ENCODE measurements at places on chromosomes 2 and 18. TPM values are rescaled to one million over a fixed set of nuclear protein-coding genes. Genes with fewer than 3 reads are reported as not detected.

The FANCL gene
- 28.2 TPM for total RNA-seq

DNA sequence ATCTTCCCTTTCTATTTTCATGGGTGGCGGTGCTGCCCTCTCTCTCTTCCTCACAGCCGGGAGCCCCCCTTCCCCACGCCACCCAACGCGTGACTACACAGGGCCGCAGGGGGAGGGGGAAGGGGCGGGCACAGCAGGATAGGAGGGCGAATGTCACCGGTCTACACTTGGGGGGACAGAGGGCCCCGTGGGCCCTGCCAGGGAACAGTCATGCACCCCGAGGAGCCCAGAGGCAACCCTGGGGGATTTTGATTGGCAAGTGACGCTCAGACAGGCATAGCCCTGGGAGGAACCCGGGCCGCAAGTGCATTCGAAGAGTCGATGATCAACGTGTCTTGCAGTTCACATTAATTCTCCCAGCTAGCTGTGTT lies 91.1 kb upstream of the ANKRD30BL start:
- DNase-seq = no peak

DNA sequence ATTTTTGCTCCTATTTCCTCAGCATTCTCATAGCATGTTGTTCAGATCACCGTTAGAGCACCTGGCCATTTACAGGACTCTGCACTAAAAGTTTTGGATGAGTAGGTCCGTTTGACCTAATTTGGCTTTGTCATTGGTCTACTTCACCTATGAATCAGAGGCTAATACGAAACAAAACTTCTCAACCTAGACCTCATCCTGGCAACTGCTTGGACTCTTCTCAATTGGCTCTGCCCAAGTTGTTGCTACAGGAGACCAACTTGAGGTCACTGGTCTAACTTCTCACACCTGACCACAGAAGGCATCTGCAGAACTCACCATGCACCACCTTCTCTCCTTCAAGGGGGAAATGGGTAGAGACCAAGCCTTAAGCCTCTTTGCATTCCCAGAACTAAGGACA lies 663.7 kb downstream of the PLCL1 start:
- no peak for DNase-seq

- no peak for DNase-seq
Observed at GRCh38 chr2:147646818-147647468, 197.9 kb upstream of the ACVR2A start.

The RAD51AP2 gene
- 0.20 TPM for total RNA-seq

GRCh38 chr18:36492604-36493329 lies 195.3 kb downstream of the FHOD3 start:
- no peak for DNase-seq

- DNase-seq = peak; percentile 8
Observed at GRCh38 chr18:53489266-53489665, 735.2 kb downstream of the MBD2 start.

The PDCD1 gene
- 0.10 TPM for total RNA-seq

- DNase-seq = no peak
Observed at GRCh38 chr2:173792166-173792565, 173.0 kb downstream of the SP3 start.

DNA sequence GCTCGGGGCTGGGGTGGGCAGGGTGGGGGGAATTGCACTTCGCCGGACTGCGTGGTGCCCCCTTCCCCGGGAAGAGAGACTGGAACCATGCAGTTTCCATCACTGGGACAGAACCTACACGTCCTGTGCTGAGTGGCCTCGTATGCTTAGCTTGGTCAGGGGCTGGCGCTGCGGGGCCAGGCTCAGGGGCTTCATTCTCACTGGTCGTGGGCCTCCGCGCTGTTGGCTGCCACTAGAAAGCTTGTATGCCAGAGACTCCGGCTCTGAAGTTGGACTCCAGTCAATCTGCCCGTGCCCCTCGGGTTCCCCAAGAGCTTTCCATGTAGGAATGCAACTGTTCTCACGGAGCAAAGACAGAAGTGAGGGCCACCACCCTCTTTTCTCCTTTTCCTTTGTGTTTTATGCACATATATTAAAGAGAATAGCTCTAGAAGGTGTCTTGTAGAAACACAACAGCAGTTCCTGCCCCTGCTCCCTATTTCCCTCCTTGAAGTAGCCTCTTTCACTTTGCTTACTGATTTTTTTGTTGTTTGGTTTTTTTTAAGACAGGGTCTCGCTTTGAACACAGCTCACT lies 64.0 kb upstream of the YWHAQ start:
- DNase-seq = no peak

The LRRC30 gene
- total RNA-seq = 0.69 TPM

GRCh38 chr2:172335736-172336135 lies 91.7 kb upstream of the ITGA6 start:
- DNase-seq = no peak

GRCh38 chr2:200353120-200353519 lies 46.6 kb downstream of the SPATS2L start:
- DNase-seq = peak; percentile 49

The CD8B2 gene
- 0.10 TPM for total RNA-seq

DNA sequence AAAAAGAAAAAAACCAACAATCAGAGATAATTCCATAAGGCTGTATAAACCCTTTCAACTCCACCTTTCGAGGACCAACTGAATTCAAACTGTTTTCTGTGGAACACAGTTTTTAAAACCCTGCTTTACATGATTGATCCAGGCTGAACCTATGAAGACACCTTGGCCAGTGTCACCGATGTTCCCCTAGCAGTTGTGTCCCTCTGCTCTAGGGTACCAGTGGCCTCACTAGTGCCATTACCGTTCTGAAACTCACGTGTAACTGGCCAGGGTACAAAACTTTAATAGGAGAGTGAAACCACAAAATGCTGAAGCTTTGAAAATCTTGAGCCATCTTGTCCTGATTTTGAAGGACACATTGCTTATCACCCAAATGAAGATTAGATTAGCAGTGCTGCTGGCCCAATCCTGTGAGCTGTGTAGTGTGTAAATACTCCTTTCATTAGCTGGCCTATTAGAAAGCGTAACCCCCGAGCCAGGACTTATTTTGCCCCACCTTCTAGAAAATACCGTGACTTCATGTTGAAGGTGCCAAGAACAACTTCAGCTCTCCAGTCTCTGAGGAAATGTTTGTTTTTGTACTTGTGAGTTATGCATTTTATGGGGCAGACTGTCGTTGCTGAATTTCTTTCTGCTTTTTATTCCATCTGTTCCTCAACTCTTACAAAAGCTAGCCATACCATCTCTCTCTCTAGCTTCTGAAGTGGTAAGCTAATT lies 147.8 kb upstream of the MAP3K20 start:
- peak; percentile 41 for DNase-seq

GRCh38 chr2:190717306-190717705 lies 68.4 kb downstream of the NAB1 start:
- no peak for DNase-seq

The GALNT5 gene
- total RNA-seq = 8.3 TPM

DNA sequence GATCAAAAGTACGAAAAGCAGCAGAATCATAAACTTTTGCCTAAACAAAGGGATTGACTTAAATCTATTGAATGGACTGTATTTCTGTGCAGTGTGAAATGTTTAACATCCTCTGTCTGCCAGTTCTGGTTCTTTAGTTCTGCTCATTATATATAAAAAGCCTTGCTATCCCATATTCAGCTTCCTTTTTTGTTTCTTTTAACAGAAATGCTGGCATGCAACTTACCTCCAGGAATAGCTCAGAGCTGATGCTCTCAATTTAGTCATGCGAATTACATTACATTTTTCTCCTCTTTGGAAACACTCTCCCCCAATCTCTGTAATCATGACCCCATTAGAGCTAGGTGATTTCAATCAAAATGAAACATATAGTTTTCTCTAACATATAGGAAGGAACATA lies 73.6 kb downstream of the SPHKAP start:
- no peak for DNase-seq

The MYCN gene
- total RNA-seq = 15.6 TPM

The VIL1 gene
- total RNA-seq = 0.10 TPM

- DNase-seq = no peak
Observed at GRCh38 chr18:74274700-74275099, 17.1 kb downstream of the CYB5A start.

The GPR148 gene
- total RNA-seq = not detected

The MAP4K3 gene
- 59.2 TPM for total RNA-seq

GRCh38 chr2:222545823-222546795 lies 109.8 kb downstream of the FARSB start:
- no peak for DNase-seq

The GTF3C2 gene
- total RNA-seq = 32.5 TPM

DNA sequence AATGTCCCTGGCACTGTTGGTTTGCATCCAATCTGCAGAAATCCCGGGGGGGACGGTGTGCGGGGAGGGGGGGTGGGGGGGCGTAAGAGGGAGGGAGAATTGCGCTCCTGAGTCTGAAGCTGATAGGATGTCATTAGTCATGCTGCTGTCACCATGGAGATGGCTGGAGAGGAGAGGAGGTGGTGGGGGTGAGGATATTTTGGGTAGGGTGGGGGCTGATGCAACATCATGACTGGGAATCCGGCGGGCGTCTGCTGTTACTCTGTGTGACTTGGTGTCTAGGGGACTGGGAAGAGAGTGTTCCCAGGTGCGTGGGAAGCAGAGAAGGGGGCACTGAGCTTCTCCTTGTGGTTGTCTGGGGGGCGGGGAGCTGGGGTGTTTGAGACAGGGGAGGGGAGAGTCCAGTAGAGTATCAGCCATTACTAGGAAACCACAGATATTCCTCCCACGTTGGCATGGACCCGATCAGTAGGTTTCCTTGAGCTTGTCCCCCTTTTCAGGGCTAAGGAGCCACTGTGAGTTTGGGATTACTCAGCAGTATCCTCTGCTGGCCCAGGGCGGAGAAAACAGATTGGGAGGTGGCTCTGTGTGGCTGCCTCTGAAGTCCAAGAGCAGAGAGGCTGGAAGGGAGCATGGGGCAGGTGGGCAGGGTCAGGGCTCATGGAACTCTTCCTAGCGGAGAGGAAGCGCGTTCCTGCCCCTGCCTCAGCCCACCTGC lies 18.9 kb downstream of the TET3 start:
- no peak for DNase-seq

The DAPL1 gene
- 41.6 TPM for total RNA-seq

- peak; percentile 17 for DNase-seq
Observed at GRCh38 chr18:4453567-4453873, 1.6 kb downstream of the DLGAP1 start.

The TXNL4A gene
- 22.9 TPM for total RNA-seq

Measured in skin of body (tissue), 3 donors.